Vagina (tissue), 2 donors: ENCODE measurements at places on chromosomes 6 and 20.

- no peak for DNase-seq
- no peaks in the 10 kb centered on the region for H3K27me3 ChIP-seq
- H3K4me1 ChIP-seq, result peaks cover 10% of the 10 kb centered on the region
Observed at GRCh38 chr6:14520536-14520935, 403.0 kb downstream of the CD83 start.

DNA sequence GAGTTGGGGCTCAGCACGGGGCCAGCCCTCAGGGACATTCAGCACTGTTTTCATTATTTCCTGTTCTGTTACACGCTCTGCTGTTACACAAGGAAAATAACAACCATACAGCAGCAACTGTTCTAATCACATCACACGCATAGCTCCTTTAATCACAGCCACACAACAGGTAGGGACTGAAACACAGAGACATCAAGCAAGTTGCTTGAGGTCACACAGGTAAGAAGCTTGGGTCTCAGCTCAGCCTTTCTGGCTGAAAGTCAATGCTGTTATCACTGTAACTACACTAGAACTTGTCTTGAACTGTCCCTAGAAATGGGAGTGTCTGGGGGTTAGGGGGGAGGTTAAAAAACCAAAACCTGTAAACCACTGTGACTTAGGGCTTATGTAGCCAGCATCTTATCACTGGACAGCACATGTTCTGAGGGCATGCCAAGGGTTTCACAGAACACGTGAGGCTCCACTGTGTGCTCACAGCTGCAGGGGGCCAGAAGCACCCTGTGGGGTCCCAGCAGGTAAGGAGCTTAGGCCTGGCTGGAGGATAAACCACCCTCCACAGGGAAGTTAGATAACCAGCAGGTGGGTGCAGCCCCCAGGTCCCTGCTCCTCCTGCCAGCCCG lies 146.0 kb downstream of the EYA2 start:
- no peaks in the 10 kb centered on the region for H3K36me3 ChIP-seq
- no peaks in the 10 kb centered on the region for H3K27me3 ChIP-seq
- no peak overlapping the region for H3K4me3 ChIP-seq
- no peaks in the 10 kb centered on the region for H3K4me1 ChIP-seq
- no peak overlapping the region for H3K27ac ChIP-seq

GRCh38 chr6:157173776-157174175 lies 149.5 kb downstream of the TMEM242 start:
- DNase-seq, result no peak
- H3K27me3 ChIP-seq, result no peaks in the 10 kb centered on the region
- no peak overlapping the region for H3K4me3 ChIP-seq
- no peak overlapping the region for H3K27ac ChIP-seq
- no peaks in the 10 kb centered on the region for H3K36me3 ChIP-seq
- H3K4me1 ChIP-seq, result no peaks in the 10 kb centered on the region

DNA sequence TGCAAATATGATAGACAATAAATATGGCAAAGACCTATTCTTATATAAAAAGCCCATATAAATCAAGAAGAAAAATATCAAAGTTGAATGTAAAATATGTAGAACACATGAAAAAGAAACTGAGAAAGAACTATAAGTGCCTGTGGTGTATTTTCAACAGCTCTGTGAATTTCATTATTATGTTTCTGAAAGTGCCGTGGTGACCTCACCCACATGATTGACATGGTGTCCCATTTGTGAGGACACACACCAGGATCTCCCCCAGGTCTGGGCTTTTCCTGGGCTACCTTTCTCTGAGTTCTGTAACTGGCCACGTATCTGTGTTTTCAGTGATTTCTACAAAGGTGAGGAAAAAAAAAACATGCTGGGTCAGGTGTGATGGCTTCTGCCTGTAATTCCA lies 86.7 kb downstream of the BMP6 start:
- no peaks in the 10 kb centered on the region for H3K36me3 ChIP-seq
- peaks cover 5% of the 10 kb centered on the region for H3K4me1 ChIP-seq
- H3K4me3 ChIP-seq, result no peak overlapping the region
- no peaks in the 10 kb centered on the region for H3K27me3 ChIP-seq

DNA sequence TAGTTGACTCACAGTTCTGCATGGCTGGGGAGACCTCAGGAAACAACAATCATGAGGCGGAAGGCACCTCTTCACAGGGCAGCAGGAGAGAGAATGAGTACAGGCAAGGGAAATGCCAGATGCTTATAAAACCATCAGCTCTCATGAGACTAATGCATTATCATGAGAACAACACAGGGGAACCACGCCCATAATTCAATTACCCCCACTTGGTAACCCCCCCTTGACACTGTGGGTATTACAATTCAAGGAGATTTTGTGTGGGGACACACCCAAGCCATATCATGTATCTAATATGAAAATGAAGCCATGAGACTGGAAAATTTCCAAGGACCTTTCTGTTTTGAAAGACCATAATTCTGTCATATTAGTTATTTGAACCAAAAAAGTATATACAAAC lies 342.4 kb upstream of the PLCB4 start:
- no peak overlapping the region for H3K4me3 ChIP-seq
- no peaks in the 10 kb centered on the region for H3K27me3 ChIP-seq

GRCh38 chr6:15308435-15309213 lies 62.8 kb downstream of the JARID2 start:
- DNase-seq, result no peak
- no peaks in the 10 kb centered on the region for H3K36me3 ChIP-seq
- no peak overlapping the region for H3K4me3 ChIP-seq
- no peaks in the 10 kb centered on the region for H3K27me3 ChIP-seq
- peaks cover 54% of the 10 kb centered on the region for H3K4me1 ChIP-seq
